ENCODE measurements at places on chromosomes 3 and 15. TPM values are rescaled to one million over a fixed set of nuclear protein-coding genes. Genes with fewer than 3 reads are reported as not detected.

PHC3 gene
- 47.1 TPM for total RNA-seq

ZNF774 gene
- 1.8 TPM for total RNA-seq

FETUB gene
- total RNA-seq, result not detected

CCDC80 gene
- 657 TPM for total RNA-seq

RTP3 gene
- total RNA-seq, result not detected

GOLGA8J gene
- 0.29 TPM for total RNA-seq

TMEM108 gene
- total RNA-seq, result 0.36 TPM

TRIM71 gene
- not detected for total RNA-seq
